ENCODE measurements at places on chromosomes 7 and 10.
A peak's percentile ranks its signal among the peaks of the same experiment; 100 is the strongest.

GRCh38 chr10:128275388-128276177, 149.4 kb upstream of the MKI67 start:
- peak; percentile 3 for DNase-seq

GRCh38 chr7:111873326-111873646, 311.0 kb upstream of the IMMP2L start:
- no peak for DNase-seq

DNA sequence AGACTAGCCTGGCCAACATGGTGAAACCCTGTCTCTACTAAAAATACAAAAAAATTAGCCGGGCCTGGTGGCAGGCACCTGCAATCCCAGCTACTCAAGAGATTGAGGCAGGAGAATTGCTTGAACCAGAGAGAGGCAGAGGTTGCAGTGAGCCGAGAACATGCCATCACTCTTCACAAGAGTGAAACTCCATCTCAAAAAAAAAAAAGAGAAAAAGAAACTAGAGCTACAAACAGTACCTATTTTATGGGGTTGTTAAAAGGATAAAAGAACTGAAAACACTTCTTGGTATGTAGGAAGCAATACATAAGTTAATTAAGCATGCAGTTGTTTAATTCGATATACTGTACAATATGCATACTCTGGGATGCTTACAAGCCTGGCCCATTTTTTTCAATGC, 216.9 kb downstream of the SORCS1 start:
- no peak for DNase-seq

- no peak for DNase-seq
Measured at GRCh38 chr7:14888962-14889361, 13.6 kb downstream of the DGKB start.

GRCh38 chr10:3972460-3973301, 187.7 kb upstream of the KLF6 start:
- peak; percentile 44 for DNase-seq

DNA sequence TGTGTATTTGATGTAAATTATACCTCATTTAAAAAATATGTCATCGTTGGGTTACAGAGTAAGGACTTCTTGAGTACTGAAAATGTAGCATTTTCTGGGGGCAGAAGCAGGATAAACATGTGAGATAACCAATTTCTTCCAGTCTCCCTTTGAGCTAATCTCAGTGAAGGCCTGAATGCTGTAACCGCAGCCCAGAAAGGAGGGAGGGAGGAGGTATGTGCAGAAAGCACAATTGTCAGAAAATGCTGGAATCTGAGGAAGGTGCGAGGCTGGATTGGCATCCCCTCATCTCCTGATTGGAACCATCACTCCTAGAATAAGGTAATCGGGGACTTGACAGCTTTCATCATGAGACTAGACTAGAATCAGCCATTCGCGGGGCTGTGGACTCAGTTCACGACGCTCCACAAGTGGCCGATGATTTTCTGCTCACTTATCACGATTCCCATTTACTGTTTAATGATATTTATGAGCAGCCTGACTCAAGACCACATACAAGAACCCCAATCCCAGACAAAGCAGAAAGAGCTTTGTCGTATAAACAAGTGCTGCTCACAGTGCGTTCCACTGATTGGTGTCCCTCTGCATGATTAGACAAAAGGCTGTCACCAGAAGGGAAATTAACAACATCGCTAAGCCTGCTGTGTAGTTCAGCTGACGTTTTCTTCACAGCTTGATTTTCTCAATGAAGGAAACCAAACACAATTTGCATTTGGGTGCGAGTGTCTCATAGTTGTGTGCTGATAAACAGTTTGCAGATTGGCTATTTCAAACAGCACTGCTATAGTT, 93.2 kb downstream of the SVIL start:
- no peak for DNase-seq

DNA sequence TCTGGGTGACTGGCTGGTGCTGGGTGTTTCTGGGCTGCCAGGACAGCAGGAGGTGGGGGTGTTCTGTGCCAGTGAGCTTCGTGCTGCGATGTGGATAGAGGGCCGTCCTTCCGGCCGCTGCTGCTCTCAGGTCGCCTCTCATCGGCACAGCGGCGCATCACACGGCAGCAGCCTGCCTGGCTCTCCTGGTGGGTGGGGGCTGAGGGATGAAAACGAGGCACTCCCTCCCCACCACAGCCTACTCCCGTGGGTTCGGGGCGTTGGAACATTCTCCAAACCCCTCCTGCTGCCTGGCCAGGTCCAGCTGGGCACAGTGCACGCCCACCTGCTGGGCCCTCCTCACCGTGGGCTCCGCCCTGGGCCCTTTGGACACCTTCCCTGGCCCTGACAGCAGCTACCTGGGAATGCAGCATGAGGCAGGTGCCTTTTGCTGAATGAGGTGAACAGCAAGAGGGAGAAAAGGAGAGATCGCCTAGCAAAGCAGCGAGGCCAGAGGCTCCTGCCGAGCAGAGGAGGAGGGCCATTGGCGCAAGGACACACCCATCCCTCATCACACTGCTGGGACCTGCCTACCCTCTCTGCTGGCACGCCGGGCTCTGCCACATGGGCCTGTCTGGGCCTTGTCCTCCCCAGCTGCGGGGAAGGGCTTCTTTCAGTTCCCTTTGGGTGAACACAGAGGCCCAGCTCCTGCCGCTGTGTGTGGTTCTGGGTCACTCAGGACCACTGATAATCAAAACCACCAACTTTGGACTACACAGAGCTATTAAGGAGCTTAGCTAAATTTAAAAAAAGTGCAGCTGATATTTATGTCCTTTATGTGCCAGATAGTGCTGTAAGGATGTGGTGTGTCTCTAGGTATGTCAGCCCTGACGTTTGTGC, 33.4 kb downstream of the INPP5A start:
- peak; percentile 50 for DNase-seq

DNA sequence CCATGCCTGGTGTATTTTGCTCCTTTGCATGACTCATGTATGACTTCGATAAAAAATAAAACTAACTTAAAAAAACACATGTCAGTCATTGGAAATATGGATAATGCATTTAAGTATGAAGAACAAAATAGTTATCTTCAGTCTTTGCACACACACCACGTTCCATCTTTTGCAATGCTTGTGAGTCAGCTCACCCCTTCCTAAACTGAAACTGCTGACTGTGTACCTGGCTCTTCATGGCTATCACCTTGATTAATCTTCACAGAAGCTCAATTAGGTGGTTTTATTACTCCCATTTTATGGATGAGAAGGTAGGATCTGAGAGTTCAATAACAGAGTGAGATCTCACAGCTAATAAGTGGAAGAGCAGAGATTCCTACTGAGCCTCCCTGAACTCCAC, 79.5 kb downstream of the CARD11 start:
- no peak for DNase-seq

- DNase-seq, result peak; percentile 96
Measured at GRCh38 chr7:37765872-37766525, 82.4 kb upstream of the NME8 start.

DNA sequence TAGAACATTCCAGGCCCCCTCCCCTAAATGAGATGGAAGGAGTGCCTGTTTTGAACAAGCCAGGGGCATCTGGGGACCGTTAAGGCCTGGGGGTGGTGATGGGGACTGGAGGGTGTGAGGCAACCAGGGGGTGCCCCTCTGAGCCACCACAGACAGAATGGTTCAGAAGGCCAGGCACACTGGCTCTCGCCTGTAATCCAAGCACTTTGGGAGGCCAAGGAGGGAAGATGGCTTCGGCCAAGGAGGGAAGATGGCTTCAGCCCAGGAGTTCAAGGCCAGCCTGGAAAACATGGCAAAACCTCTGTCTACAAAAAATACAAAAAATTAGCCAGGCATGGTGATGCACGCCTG, 173.2 kb upstream of the TNRC18 start:
- no peak for DNase-seq

- peak; percentile 32 for DNase-seq
Measured at GRCh38 chr10:77594471-77594783, 43.2 kb downstream of the KCNMA1 start.

DNA sequence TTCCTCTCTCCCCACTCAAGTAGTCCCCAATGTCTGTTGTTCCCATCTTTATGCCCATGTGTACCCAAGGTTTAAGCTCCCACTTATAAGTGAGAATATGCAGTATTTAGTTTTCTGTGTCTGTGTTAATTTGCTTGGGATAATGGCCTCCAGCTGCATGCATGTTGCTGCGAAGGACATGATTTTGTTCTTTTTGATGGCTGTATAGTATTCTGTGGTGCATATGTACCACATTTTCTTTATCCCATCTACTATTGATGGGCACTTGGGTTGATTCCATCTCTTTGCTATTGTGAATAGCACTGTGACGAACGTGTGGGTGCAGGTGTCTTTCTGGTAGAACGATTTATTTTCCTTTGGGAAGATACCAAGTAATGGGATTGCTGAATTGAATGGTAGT, 170.2 kb upstream of the AUTS2 start:
- DNase-seq, result no peak

GRCh38 chr7:44980393-44981034, 1.7 kb upstream of the MYO1G start:
- DNase-seq, result peak; percentile 100

DNA sequence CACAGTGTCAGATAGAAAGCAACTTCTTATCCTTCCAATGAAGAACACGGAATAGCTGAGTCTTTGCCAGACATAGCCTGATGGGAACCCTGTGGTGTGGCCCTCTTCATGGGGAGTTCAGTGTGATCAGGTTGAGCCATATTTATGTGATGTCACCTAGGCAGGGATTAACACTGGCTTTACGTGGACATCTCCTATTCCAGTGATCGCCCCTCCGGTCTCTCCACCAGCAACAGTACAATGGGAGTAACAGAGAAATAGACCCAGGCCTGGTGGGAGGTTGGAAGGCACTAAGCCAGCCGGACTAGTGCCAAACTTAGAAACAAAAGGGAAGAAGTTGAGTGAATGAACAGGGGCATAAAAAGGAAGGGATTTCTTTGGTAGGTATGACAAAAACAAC, 358.1 kb downstream of the PRPF18 start:
- no peak for DNase-seq

GRCh38 chr7:149280151-149280550, 18.2 kb downstream of the ZNF783 start:
- no peak for DNase-seq

- DNase-seq, result peak; percentile 58
Measured at GRCh38 chr10:6200734-6201515, 1.8 kb upstream of the PFKFB3 start.

DNA sequence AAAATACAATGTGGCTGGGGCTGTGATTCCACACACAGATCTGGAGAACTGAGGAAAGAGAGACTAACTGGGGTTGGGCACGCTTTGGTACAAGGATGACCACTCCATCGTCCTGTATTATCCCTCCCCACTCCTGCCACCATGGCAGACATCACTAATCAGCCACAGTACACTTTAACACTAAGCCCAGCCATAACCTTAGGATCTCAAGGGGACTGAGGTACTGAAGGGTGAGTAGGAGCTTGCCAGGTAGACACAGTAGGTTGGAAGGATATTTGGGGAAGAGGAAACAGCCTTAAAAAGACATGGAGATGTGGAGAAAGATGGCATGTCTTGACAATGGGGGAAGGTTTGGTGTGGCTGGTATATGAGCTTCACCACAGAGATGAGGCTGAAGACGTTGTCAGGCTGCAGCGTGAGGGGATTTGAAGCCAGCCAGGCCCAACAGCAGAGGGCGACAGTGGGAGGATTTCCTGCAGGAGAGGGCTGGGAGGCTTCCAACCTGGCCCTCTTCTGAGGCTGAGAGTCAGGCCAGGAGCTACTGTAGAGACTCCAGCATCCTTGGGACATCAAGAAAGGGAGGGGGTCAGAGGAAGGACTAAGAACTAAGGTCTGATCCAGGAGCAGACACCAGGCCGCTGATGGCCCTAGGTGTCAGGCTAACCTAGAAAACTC, 58.6 kb upstream of the COL13A1 start:
- DNase-seq, result peak; percentile 5

DNA sequence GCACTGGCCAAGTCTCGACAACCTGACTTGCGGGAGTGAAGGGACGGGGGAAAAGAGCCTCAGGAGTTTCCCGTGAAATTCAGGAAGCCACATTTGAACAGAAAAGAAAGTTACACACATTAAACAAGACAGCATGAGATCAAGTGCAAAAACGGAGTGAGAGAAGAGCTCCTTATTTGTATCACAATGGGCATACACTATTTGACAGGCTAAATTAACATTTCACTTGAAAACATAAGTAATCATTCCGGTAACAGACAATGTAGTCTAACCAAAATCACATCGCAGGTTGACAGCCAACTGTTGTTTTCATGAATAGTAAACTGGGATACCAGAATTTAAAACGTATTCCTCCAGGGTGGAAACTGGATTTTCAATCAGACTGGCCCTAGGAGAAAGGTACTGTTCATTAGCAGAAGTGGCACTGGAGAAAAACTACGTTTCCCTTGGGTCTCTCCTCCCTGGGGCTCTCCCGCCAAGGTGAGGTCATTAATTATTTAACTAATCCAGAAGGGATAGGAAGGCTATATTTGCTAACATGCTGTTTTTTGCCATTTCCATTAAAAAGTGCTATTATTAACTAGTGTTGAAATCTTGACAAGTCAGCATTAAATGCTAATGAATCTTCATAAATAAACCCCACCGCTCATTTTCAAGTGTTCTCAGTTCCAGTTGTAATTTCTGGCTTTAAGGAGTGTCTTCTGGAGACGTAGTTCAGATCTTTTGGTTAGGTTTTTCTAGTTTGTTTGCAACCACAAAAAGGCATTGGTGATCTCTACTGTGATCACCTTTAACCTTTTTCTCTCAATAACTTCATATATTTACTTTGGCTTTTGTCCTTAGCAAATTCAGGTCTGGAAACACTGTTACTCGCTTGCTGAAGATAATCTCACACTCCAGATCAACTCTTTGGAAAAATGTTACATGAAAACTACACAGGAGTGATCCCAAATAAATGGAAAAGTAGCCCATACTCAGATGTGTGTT, 25.1 kb downstream of the RHEB start:
- DNase-seq, result no peak

DNA sequence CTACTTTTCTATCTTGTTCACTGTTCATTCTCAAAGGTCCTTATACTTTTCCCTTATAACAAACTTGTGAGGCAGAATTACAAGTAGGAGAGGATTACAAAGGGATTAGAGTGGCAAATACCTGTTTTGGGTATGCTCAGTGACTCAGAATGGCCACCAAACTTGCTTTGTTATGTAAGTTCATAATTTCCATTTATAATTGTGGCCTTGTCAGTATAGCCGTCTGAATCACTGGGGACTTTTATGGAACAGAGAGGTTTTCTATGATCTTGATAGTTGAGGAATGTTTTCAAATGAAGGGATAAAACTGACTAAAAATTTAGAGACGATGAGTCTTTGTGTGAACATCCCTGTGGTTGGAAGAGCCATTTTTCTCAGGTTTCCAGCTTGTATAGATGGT, 116.2 kb downstream of the SND1 start:
- no peak for DNase-seq
